ENCODE measurements at places on chromosomes 4 and X. TPM values are rescaled to one million over a fixed set of nuclear protein-coding genes. Genes with fewer than 3 reads are reported as not detected.

GRCh38 chr4:185344743-185345538 lies 50.8 kb downstream of the LRP2BP start:
- H3K4me1 ChIP-seq, result no peaks in the 10 kb centered on the region
- H3K27ac ChIP-seq, result no peak overlapping the region
- DNase-seq, result no peak
- no peak overlapping the region for H3K4me3 ChIP-seq

MAGED4 gene
- total RNA-seq, result 5.0 TPM

DNA sequence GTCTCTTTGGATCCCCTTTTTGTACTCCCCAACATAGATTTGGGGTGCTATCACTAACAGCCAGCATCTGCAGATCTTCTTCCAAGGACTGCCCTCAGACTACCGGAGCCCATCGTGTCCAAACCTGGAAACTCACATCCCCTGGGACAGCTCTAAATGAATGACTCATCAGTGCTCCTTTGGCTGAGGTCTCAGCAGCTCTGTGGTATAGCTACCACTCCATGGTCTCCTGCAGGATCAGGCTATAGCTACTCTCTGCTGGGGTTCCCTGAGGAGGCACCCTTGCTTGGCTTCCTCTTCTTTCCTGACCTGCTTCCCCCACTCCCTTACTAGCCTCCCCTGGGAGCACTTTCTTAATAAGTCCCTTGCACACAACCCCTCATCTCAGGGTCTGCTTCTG lies 97.5 kb upstream of the PRPS2 start:
- no peak overlapping the region for H3K27ac ChIP-seq
- peaks cover 36% of the 10 kb centered on the region for H3K27me3 ChIP-seq
- no peaks in the 10 kb centered on the region for H3K4me1 ChIP-seq
- no peak for DNase-seq
- no peak overlapping the region for H3K4me3 ChIP-seq

DNA sequence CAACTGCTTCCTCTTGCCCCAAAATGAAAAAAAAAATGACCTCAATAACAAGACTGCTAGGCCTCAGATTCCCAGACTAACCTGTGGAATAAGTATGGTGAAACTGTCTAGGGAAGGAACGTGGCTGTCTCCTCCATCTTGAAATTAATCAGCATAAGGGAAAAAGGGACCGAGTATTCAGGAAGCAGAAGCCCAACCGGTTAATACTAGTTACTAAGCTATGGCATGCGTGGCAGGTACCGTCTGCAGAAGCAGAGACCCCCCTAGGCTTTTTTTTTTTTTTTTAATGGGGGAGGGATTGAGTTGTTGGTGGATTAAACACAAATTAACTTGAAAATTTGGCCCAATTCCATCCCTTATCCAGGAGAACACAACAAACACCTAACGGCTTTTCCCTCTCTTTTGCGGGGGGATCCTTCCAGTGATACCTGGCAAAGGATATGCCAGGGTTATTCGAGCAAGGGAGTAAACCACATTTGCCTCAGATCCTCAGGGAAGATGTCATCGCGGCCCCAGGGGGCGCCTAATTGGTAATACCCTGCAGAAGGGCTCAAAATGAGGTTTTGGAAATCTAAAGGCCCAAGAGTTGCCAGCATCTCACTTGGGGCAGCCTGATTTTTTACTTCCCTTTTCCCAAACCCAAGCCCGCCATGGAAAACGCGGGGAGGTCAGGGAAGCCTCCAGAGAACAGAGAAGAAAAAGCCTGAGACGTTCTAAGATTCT lies 893 bp downstream of the RLIM start:
- peak overlapping the region; percentile 78 for H3K4me3 ChIP-seq
- DNase-seq, result peak; percentile 36
- no peaks in the 10 kb centered on the region for H3K4me1 ChIP-seq
- H3K36me3 ChIP-seq, result no peaks in the 10 kb centered on the region

COL4A5 gene
- 253 TPM for total RNA-seq

ETDB gene
- not detected for total RNA-seq

COL25A1 gene
- total RNA-seq, result 1.3 TPM

IL1RAPL1 gene
- total RNA-seq, result not detected

- no peak overlapping the region for H3K4me3 ChIP-seq
- H3K27ac ChIP-seq, result no peak overlapping the region
- H3K4me1 ChIP-seq, result no peaks in the 10 kb centered on the region
- DNase-seq, result peak; percentile 14
- no peaks in the 10 kb centered on the region for H3K36me3 ChIP-seq
These were observed 60.8 kb downstream of the ZNF732 start for GRCh38 chr4:244471-244870.
